ENCODE measurements at places on chromosomes 6 and 20.

- no peak for DNase-seq
These were observed 80.4 kb downstream of the GCLC start for GRCh38 chr6:53464483-53464882.

GRCh38 chr6:134065706-134066105, 13.3 kb upstream of the SLC2A12 start:
- no peak for DNase-seq

DNA sequence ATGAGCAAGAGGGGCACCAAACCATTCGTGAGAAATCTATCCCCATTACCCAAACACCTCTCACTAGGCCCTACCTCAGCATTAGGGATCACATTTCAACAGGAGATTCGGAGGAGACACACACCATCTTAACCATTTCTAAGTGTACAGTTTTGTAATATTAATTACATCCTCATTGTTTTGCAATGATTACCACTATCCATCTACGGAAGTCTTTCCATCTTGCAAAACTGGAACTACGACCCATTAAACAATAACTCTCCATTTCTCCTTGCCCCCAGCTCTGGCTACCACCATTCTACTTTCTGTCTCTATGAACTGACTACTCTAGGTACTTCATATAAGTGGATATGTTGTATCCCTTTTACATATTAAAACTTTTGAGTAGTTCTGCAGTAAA, 20.1 kb downstream of the ACOT13 start:
- DNase-seq, result no peak

GRCh38 chr6:33592595-33593413, 12.7 kb upstream of the BAK1 start:
- no peak for DNase-seq

GRCh38 chr20:48687117-48687800, 140.5 kb downstream of the PREX1 start:
- no peak for DNase-seq
